ENCODE measurements at places on chromosomes 13 and 19.

- DNase-seq, result no peak
Observed at GRCh38 chr13:105474983-105475610, 1060.4 kb downstream of the EFNB2 start.

DNA sequence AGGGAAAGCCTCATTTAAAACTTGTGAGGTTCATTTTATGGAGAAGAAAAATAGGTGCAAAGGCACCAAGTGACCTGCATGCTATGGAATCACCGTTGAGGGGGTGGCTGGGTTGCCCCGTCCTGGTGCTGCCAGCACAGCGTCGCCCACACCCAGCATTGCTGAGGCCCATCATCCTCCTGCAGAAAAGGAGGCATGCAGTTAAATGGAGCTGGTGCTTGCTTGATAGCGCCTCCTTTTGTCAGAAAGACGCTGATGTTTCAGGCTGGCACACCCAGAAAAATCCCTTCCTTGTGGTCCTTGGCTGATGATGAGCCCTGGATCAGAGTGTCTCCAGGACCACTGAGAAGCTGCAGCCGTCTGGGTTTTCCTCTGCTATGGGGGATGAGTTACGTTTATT, 36.9 kb downstream of the DHRS12 start:
- DNase-seq, result no peak

- DNase-seq, result peak; percentile 55
Observed at GRCh38 chr19:16778796-16779411, 50.3 kb upstream of the SIN3B start.

DNA sequence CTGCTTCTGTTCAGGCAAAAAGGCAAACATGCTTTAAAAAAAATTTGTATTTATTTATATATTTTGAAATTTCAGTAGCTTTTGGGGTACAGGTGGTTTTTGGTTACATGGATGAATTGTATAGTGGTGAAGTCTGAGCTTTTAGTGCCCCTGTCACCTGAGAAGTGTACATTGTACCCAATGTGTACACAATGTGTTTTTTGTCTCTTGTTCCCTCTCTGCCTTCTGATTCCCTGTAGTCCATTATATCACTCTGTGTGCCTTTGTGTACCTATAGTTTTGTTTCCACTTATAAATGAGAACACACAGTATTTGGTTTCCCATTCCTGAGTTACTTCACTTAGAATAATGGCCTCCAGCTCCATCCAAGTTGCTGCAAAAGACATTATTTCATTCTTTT, 77.4 kb downstream of the PDS5B start:
- DNase-seq, result no peak

DNA sequence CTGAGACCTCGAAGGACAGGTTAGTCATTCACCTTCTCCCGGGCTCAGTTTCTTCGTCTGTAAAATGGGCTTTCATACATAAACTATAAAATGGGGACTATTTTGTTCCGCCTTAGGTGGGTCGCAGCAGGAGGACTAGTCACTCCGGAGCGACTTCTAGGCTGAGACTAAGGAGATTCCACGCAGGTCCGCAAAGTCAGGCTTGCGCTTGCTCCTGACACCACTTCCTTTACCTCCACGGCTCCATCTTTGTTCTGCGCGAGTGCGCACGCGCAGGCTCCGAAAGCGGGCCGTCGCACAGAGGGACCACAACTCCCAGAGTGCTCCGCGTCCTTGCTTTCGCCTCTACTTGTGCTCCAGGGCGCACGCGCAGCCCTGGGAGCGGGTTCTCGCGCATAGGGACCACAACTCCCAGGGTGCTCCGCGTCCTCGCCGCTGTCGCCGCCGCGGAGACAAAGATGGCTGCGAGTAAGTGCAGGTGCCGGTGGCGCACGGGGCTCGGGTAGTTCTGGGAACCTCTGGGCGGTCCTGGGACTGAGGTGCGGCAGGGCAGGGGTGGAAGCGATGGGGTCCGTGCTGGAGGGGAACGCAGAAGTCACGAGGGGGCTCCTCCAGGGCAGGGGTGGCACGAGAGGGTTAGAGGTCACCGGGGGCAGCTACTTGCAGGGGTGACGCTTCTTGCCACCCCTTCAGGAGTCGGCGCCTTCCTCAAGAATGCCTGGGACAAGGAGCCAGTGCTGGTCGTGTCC, at the start of gene NDUFA3:
Gene NDUFA3 (plus strand): TSS at position 435 of the 749 bp plus-strand sequence. CDS start 24 bp downstream, at position 459.
- peak; percentile 98 for DNase-seq

DNA sequence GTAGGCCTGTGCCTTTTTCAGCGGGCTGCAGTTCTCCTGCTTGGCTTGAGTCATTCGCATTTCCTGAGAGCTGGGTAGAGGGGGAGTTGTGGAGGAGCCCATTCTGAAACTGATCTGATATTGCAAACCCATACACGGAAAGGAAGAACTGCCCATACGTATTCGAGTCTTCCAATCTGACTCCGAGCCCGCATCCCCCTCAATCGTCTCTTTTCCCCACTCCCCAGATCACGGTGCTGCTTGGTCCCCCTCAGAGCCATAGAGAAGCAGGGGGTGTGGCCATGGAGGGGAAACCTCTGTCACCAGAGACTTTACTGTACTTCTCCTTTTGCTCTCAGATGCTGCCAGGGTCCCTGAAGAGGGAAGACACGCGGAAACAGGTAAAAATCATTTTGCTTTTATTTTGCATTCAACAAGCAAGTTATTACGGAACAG, at the start of gene CD22:
Gene CD22 (plus strand): TSS at position 337 of the 435 bp plus-strand sequence. CDS start 2,854 bp downstream, outside the sequence.
- DNase-seq, result no peak

DNA sequence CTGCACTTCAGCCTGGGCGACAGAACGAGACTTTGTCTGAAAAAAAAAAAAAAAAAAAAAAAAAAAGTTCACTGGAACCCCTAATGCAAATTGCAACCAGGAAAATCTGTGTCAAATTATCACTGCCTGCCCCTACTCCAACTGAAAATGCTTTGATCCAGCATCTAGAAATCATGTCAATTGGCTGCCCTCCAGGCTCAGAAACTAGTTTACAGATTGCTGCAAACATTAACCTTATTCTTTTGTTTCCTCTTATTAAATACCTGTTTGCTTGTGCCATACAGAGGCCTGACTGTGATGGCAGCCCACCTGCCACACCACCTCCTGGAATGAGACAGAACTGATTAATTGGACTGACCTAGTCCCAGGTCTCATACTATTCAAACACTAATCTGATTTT, 18.6 kb upstream of the AKT2 start:
- DNase-seq, result no peak

DNA sequence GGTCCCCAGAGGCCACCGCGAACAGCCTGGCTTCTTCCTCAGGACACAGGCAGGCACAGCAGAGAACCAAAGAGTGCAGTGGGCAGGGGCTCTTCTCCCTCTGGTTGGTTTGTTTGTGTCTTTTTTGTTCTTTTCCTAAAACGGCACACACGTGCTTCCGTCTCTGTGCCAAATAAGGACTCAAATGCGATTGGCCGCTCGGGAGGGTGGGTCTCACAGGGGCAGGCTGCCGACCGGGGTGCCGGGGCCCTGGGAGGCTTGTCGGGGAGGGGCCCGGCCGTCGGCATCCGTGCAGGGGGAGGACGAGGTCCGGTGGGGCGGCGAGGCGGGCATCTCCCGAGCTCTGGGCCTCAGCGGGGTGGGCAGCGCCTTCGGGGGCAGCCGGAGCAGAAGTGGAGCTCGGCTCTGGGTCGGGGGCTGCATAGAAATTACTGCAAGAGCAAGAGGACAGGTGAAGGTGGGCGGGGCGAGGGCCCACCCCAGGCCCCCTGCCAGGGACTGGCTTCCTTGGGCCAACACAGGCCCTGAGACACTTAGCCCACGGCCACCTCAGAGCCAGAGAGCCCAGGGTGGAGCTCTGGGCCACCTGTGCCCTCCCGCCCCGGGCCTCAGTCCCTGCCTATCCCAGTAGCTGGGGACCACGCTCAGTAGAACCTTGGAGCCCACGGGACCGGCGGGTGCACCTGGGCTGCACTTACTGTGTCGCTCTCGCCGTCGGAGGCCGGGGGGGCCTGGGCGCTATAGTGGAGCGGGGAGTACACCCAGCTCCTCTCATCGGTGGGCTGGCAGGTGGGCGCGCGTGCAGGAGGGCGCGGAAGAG, 6.4 kb upstream of the CACTIN start:
- DNase-seq, result no peak
